ENCODE measurements at places on chromosomes 1 and 21.

DNA sequence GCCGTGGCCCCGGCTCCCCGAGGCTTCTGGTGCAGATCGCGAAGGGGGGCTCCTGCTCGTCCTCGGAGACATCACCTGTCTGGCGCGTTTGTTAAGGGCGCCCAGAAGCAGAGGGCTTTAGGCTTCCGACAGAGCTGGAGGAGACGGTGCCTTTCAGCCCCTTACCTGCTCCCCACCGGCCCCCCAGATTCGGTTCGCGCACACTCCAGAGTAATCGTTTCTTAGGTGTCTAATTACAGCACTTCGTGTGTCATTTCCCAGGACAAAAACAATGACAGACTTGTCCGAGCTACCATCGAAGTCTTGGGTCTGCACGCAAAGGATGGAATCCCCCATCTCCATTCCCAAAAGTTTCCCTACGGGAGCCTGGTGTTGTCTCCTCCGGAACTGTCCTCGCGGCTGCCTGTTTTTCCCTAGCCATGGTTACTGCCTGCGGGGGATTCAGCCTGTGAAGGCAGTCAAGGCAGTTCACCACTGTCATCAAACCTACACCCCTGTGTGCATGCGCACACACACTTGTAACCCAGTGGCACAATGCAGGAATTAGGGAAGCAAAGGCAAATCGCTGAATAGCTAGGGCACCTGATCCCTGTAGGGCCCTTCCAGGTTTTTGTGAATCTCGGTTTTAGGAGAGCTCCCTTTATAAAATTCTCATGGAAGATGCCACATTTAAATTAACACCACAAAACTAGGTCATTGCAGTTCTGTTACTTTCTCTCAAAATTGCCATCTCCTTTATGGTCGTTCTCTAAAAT, 738 bp upstream of the CDC42BPA start:
- no peak for DNase-seq

- no peak for DNase-seq
These were observed 18.4 kb downstream of the CTXND2 start for GRCh38 chr1:150905301-150905700.

- DNase-seq, result no peak
These were observed 235.9 kb downstream of the FAM72C start for GRCh38 chr1:143735764-143736461.

- no peak for DNase-seq
These were observed 259.3 kb downstream of the SRGAP2C start for GRCh38 chr1:121444096-121444495.

DNA sequence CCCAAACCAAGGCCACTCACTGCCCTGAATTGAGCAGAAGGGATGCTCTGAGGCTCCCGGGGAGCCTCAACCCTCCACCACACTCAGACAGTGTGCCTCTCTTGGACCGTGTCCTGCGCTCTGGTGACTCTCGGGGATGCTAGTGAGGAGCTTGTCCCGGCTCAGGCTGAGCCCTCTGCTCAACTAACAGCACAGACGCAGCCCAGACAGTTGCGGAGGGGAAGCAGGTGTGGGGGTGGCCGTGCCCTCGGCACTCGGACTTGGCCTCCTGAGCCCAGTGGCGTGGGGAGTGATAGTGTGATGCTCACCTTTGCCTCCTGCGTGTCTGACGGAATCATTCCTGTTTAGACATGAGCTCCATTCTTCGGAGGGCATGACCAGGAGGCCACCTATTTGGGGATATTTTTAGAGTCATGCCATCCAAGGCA, 15.4 kb upstream of the SLC19A1 start:
- peak; percentile 60 for DNase-seq

DNA sequence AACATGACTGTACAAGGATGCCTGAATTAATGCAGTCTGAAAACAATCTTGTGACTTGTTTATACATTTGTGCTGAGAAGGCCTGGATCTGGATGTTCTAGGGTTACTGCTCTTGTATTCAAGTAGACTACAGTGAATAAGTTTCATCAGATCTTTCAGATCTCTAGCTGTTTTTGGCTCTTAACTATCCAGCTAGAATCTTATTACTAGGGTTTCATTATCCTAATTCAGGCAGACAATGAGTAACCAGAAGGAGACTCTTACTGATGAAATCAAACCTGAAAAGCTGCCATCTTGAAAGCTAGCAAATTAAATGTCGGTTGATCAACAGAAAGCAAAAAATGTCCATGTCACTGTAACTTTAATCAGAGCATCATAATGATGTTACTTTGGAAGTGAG, 112.5 kb upstream of the KCNK2 start:
- DNase-seq, result no peak
